SJCRH30 (cell line): ENCODE measurements at places on chromosomes 11 and 22.
A peak's percentile ranks its signal among the peaks of the same experiment; 100 is the strongest.

- no peak for DNase-seq
Observed at GRCh38 chr22:48599346-48599745, 1228.3 kb downstream of the BRD1 start.

DNA sequence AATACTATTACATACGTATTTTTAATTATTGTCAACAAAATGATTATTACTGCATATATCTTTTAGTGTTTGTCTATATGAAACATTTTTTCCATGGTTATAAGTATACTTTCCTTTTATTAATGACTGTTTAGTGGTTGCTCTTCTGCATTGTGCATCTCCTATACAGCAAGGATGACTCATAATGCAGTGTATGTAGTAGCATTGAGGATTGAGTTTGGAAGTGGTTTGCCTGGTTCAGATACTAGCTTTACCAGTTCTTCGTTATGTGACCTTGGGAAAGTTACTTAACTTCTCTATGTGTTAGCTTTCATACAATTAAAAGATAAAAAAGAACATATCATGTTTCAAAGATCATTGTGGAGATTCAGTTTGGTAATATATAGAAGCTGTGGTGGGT, 44.1 kb downstream of the CHORDC1 start:
- DNase-seq = no peak

- DNase-seq = no peak
Observed at GRCh38 chr11:118240999-118241763, 11.0 kb downstream of the MPZL3 start.

DNA sequence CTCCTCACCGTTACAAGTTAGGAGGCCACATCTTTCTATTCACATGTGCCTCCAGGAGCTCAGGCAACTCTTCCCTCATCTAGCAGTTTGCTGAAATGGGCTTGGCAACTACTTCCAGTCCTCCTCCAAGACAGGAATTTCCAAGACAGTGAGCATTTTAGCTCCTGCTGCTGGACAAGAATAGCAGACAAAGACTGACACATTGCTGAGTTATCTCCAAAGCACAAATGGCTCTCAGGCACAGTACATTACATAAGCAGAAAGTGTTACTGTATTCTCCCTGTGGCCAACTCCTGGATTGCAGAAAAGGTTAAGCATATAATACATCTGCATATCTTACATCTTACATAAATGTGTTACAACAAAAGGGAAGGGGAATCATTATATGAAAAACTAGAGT, 83.2 kb upstream of the POU2AF2 start:
- DNase-seq = no peak

DNA sequence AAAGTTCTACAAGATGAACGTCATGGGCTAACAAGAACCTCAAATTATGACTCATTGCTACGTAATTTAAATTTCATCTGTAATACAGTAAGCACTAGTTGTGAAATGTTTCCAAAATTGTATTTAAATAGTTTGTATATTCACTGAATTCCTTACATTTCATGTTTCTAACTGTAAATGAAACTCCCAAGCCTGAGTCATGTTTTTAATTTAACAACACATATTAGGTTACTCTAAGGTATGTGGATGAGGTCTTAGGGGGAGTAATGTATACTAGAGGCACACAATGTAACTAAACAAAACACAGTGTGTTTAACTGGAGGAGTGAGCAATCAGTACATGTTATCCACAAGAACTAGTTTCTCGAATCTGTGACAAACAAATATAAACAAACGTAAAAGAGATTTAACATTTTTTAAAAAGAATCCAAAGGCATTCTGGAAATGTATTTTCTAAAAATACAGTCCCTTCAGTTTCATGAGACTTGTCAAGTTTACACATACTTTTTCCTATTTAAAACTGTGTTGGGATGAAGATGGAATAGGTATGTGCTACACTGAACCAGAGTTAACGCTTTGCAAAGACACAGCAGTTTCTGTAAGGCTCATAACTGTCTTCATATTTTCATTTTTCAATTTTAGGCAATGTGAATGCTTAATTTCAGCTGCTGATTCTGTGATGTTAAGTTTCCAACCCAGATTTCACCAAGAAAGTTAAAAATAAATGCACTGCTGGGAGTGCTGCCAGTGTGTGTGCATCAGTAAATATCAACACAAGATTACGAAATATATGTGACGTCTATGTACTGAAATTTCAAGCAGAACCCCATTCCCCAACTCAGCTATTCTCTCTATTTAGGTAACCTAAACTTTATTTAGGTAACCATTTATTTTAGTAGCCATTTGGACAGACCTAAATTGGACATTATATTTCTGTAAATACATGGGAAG, 52.6 kb downstream of the PITPNB start:
- DNase-seq = no peak

GRCh38 chr11:45872651-45873356, 12.6 kb upstream of the MAPK8IP1 start:
- peak; percentile 67 for DNase-seq

DNA sequence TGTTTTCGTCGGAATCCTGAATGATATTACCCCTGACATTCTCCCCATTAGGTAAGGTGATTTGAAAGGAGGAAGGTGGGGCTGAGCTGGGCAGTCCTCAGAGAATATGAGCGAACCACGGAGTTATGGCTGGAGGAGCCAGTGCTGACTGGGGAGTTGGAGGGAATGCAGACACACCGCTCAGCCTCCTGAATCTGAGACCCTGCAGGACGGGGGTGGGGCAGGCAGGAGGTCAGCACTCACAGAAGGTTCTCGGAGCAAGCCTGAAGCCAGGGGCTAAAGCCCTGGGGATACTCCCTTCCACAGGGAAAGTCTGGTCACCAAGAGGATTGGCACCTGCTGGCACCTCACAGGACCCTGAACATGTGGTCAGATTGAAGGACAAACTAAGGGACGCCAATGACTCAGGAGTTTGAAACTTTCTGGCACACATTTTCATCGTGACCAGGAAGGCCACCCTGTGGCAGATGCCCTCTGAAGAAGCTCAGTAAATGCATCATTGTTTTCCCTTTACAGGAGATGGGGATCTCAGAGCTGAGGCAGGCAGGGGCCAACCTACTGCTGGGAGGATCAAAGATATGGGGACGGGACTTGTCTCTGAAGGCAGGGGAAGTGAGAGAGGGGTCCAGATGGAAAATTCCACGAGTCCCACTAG, 26.9 kb upstream of the FCHSD2 start:
- no peak for DNase-seq
